Activated naive CD4-positive, alpha-beta T cell treated with Interleukin-2 at 50 U/mL for 16 hours (primary cell): ENCODE measurements at places on chromosomes 12 and 14.

- no peak for DNase-seq
These were observed 29.0 kb upstream of the LUM start for GRCh38 chr12:91140026-91140931.

GRCh38 chr14:102445066-102445465 is 64.5 kb downstream of the ANKRD9 start:
- DNase-seq = no peak

DNA sequence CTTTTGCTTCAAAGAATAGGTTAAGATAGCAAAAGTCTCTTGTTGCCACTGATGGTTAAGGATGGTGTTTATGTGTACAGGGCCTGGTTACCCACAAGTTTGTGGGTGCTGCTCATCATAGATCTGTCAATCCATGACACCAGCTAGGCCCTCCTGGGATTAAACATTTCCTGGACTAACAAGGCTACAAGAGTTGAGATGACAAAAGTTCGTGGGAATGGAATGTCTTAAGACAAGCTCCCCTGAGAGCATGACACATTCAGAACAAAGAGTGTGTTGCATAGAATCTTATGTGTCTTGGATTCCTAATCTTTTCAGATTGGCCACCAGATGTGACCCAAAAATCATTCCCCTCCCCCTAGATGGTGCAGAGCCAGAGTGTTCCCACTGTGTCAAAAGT is 592.5 kb upstream of the USP15 start:
- DNase-seq = no peak

GRCh38 chr12:5643266-5643665 is 211.4 kb downstream of the NTF3 start:
- no peak for DNase-seq

GRCh38 chr14:100780646-100781355 is 45.1 kb upstream of the MEG3 start:
- no peak for DNase-seq

DNA sequence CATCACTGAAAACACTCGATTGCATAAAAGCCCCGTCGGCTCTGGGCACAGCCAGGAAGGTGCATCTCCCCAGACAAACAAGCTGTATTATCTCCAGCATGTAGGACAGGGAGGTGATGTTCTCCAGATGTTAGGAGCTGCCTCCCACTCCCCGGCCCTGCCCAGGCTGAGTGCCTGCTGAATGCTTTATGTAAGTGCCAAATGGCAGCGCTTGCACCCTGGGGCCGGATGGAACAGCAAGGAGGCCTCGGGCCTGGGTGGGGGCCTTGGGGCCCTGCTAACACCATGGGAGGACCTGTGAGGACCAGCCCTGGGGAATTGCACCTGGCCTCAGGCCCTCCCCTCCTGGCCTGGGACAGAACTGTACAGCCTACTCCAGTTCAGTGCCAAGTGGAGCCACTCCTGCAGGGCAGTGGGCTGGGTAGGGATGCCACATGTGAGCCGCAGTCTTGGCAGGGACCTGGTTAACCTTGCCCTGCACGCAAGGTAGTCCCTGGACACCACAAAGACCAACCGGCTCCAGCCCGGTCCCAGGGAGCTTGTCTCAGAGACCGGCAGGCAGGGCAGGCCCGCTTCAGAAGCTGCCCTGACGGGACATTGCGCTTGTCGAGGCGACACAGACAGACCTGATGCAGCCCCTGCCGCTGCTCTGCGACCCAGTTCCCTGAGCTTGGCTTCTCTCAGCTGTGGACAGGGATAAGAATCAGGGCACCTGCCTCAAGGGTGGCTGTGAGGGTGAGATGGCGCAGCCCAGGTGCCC is 35.3 kb upstream of the PPP1R13B start:
- DNase-seq = no peak

GRCh38 chr14:103316721-103317121 is 17.3 kb upstream of the EIF5 start:
- DNase-seq = no peak

DNA sequence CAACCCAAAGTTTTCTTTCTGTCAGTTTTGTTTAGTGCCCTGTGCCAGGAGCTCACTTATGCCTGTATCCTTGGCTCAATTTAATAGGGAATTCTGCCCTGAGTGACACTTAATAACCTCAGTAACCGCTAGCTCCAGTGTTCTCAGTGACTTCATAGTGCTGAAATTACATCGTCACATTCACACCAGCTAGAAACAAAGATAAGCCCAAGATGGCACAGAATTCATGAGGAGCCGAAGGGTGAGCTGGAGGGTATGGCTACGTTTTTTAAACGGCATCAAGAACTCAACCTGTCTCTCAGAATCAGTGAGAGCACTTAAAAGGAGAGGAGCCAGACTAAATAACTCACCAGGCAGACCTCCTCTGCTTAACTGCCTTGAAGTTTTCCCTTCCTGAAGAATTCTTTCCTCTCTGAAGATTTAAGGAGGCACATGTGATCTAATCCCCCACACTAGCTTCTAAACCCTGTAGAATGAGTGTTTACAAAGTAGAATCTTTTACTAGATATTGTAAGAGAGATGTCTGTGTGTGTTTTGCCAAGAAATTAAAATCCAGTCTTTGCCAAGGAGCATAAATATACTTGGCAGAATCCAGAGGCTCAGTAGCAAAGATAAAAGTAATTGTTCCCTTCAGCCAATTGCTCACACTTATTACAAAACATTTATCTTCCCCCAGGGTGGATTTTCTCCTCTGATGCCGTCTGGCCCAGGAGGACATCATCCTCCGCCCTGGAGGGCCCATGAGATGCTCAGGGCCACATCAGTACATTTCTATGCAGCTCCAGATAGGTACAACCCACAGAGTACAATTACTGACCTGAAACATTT is 37.3 kb downstream of the PTGER2 start:
- no peak for DNase-seq

- DNase-seq = no peak
These were observed 49.2 kb downstream of the EIF2S3B start for GRCh38 chr12:10554756-10555481.
